ENCODE measurements at places on chromosomes 1 and 21. TPM values are rescaled to one million over a fixed set of nuclear protein-coding genes. Genes with fewer than 3 reads are reported as not detected.

UTS2 gene
- total RNA-seq = not detected

DNA sequence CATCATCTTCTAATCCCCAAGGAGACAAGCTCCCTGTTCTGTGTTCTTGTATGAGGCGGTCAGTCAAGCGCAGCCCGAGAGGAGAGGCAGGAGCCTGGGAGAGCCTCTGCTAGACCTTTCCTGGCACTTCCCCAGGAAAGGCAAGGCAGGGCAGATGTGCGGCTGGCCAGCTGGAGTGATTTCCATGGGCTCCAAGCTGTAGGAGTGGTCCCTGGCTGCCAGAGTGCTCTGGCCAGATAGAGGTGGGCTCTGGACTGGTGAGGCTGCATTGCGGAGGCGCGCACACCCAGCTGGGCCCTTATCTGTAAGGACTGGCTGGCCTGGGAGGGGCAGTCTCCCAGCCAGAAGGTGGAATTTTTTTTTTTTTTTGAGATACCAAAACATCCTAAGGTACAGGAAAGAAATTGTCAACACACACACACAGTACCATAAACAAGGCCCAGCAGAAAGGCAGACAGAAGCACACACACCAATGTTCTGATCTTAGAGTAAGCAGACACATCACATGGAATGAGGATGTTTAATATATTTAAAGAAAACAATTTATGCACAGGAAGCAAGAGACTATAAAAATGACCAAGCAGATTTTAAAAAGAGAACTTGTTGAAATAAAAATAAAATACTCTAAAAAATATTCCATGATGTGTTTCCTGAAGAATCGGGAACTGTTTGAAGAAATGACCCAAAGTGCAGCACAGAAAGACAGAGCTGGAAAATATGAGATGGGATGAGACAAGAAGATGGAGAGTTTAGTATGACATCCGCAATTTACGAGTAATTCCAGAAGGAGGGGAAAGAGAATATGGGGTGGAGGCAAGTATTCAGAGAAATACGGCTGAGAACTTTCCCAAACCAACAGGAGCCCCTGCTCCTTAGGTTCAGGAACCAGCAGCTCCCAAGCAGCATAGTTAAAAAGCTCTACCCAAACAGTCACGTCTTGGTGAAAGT is 13.4 kb downstream of the IBA57 start:
- no peak for DNase-seq

GRCh38 chr1:241240069-241240468 is 116.9 kb downstream of the RGS7 start:
- DNase-seq = no peak

- no peak for DNase-seq
These were observed 42.9 kb downstream of the FMN2 start for GRCh38 chr1:240134596-240134995.

GRCh38 chr1:196142111-196142640 is 466.1 kb downstream of the KCNT2 start:
- no peak for DNase-seq

DNA sequence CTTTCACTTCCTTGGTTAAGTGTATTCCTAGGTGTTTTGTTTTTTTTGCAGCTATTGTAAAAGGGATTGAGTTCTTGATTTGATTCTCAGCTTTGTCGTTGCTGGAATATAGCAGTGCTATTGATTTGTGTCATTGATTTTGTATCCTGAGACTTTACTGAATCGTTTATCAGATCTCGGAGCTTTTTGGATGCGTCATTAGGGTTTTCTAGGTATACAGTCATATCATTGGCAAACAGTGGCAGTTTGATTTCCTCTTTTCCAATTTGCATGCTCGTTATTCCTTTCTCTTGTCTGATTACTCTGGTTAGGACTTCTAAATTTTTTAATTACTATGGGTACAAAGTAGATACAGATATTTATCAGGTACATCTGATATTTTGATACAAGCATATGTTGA is 75.4 kb downstream of the SLC35A3 start:
- no peak for DNase-seq

DNA sequence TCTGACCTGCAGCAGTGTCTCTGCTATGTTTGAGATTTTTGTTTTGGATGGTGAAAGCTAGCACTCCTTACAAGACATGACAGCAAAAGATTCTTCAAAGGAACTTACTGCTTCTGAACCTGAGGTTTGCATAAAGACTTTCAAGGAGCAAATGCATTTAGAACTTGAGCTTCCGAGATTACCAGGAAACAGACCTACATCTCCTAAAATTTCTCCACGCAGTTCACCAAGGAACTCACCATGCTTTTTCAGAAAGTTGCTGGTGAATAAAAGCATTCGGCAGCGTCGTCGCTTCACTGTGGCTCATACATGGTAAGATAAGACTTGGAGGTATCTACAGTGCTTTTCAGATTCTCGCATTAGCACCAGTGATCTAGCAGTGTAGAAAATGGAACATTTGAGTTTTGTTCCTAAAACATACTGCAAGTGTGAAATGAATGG is 200.2 kb downstream of the PDE4B start:
- no peak for DNase-seq

All from left ventricle myocardium superior (tissue), 1 donor.